Activated CD4-positive, alpha-beta T cell treated with anti-CD3 and anti-CD28 coated beads for 4 hours (primary cell): ENCODE measurements at places on chromosomes 1 and 21.

DNA sequence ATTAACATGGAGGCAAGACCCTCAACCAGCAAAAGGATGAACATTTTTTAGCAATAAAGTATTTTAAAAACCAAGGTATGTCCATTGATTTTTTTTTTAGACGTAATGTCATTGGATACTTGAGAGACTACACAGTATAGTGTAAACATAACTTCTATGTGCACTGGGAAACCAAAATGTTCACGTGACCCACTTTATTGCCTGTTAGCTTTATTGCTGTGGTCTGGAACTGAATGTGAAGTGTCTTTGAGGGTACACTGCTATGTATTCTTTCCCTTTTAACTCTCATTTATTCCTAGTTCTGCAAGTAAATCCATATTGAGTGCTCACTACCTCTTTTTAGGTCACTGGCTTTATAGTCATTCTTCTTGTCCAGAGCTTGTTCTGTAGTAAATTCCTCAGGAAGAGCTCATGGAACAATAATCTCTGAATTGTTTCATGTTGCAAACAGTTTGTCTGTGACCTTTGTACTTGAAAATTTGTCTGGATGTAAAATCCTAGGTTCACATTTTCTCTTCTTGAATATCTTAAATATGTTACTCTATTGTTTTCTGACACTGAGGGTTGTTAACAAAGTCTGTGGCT is 20.6 kb downstream of the ABCD3 start:
- DNase-seq = no peak

- no peak for DNase-seq
These were observed 13.0 kb upstream of the KLHDC8A start for GRCh38 chr1:205369701-205370123.

GRCh38 chr21:36403713-36404112 is 18.5 kb downstream of the CHAF1B start:
- no peak for DNase-seq

GRCh38 chr1:161013131-161013487 is 7.8 kb downstream of the F11R start:
- no peak for DNase-seq

- no peak for DNase-seq
These were observed 35.1 kb downstream of the PROX1 start for GRCh38 chr1:214022810-214023425.

GRCh38 chr1:32272557-32273390 is 19.1 kb upstream of the HDAC1 start:
- peak; percentile 48 for DNase-seq

GRCh38 chr1:232547938-232548484 is 81.9 kb downstream of the SIPA1L2 start:
- DNase-seq = no peak
